ENCODE measurements at places on chromosomes 16 and 17.

- DNase-seq, result peak; percentile 82
These were observed 132.7 kb downstream of the CCDC182 start for GRCh38 chr17:57612202-57613071.

DNA sequence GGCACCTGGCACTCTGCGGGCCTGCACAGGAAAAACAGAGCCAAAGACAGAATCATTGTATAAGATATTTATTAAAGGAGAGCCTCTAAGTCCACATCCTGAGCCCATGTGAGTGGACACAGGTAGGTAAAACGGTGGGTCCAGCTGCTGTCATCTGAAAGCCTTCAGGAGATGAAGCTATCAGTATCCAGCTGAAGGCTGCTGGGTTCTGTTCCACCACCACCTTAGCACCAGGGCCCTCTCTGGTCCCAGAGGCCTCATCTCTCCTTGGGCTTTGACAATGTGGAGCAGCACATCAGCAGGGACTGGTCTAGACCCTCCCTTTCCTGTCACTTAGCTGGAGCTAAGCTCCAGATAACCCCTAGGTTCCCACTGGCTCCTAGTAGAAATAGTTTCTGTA, 7.3 kb downstream of the TMEM106A start:
- no peak for DNase-seq

DNA sequence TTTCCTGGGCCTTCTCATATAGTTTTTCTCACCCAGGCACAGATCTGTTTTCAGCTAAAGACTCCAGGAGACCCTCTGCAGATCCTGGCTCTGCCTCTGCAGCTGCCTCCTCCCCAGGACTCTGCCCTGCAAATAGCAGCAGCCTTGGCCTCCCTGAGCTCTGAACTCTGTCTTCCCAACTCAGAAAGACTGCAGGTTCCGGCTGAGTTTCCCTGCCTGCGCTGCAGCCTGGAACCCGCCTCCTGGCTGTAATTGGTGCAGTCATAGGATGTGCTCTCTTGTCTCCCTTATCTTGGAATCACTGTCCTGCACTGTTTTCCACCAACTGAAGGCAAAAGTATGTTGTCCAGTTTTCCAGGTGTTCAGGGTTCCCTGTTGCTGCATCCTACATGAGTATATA, 14.3 kb upstream of the DNASE1 start:
- no peak for DNase-seq

DNA sequence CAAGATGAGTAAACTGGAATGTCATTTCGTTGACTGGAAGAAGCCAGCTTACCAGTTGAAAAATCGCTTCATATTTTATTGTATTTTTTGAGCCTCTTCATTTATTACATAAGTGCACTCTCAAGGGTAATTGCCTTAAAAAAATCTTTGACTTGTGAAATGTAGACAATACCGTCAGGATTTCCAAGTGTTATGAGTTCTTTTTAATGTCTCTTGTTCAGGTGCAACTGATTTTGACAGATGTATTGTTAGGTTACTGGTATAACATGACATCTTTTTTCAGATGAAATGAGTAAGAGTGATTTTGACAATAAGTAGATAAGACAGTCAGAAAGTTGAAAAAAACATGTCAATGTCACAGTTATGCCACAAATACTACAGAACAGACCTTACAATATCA, 169.1 kb downstream of the CNTNAP4 start:
- no peak for DNase-seq

GRCh38 chr17:40087903-40088718, 12.3 kb downstream of the NR1D1 start:
- DNase-seq, result no peak

- DNase-seq, result no peak
These were observed 134.2 kb downstream of the ABCA8 start for GRCh38 chr17:68820825-68821481.

GRCh38 chr17:67689534-67690177, 28.1 kb upstream of the NOL11 start:
- peak; percentile 71 for DNase-seq

DNA sequence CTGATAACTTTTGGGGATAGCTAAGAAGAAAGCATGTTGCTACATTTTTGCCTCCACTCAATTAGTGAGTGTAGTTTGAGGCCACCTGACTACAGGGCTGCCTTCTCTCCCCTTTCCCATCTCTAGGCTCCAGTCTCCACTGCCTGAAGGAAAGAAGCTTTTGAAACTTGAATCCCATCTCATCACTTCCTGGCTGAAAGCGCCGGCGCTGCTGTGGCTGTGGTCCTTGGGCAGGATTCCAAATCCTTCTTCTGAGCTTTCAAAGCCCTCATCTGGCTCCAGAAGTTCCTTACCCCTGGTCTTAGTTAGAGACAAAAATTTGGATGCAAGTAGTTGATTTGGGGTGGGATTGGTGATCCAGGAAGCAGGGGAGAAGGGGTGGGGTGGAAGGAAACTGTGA, 119.4 kb downstream of the FOXL1 start:
- no peak for DNase-seq

GRCh38 chr16:77929004-77929403, 93.3 kb upstream of the CLEC3A start:
- no peak for DNase-seq

- no peak for DNase-seq
These were observed 13.8 kb downstream of the PGS1 start for GRCh38 chr17:78392295-78392694.

GRCh38 chr16:47567321-47567720, 106.2 kb downstream of the PHKB start:
- DNase-seq, result no peak

- peak; percentile 87 for DNase-seq
These were observed 34.4 kb downstream of the C16orf78 start for GRCh38 chr16:49407873-49408550.

- no peak for DNase-seq
These were observed 13.0 kb downstream of the CPNE7 start for GRCh38 chr16:89588413-89589109.

DNA sequence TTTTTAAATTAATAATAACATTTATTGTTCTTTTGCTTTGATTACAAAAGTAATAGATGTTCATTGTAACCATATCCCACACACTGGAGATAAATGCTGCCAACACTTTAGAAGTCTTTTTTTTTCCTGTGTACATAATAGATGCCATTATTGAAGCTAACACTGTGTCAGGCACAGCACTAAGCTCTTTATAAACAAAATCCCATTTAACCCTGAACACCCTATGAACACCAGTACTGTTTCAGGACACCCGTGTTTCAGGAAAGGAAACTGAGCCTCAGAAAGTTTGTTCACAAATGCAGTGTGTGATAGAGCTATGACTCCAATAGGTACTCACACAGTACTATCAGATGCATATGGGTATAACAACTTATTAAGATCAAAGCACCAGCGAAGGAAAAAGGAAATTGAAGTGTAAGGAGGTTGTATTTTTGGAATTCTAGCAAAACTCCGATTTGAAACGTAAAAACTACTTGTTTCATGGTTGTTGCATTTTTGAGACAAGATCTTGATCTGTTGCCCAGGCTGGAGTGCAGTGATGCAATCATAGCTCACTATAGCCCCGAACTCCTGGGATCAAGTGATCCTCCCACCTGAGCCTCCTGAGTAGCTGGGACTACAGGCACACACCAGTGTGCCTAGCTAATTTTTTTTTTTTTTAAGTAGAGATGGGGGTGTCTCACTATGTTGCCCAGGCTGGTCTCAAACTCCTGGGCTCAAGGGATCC, 2.0 kb upstream of the KIFC3 start:
- no peak for DNase-seq

Data from NCI-H774 (cell line).